ENCODE measurements at places on chromosomes 1 and 21. TPM values are rescaled to one million over a fixed set of nuclear protein-coding genes. Genes with fewer than 3 reads are reported as not detected.

DNM3 gene
- 7.2 TPM for polyA plus RNA-seq

IQCC gene
- polyA plus RNA-seq = 3.1 TPM

TMIGD3 gene
- polyA plus RNA-seq = 0.99 TPM

SLAMF8 gene
- polyA plus RNA-seq = 0.69 TPM
